Suprapubic skin (tissue), 4 donors: ENCODE measurements at places on chromosomes 7 and 10. TPM values are rescaled to one million over a fixed set of nuclear protein-coding genes. Genes with fewer than 3 reads are reported as not detected.

ASB10 gene
- total RNA-seq: not detected

GRCh38 chr7:31006857-31007256 lies 43.1 kb downstream of the GHRHR start:
- H3K27me3 ChIP-seq: peaks cover 5% of the 10 kb centered on the region
- H3K4me3 ChIP-seq: no peak overlapping the region
- no peaks in the 10 kb centered on the region for H3K4me1 ChIP-seq
- no peak for DNase-seq
- no peak overlapping the region for H3K27ac ChIP-seq

DNA sequence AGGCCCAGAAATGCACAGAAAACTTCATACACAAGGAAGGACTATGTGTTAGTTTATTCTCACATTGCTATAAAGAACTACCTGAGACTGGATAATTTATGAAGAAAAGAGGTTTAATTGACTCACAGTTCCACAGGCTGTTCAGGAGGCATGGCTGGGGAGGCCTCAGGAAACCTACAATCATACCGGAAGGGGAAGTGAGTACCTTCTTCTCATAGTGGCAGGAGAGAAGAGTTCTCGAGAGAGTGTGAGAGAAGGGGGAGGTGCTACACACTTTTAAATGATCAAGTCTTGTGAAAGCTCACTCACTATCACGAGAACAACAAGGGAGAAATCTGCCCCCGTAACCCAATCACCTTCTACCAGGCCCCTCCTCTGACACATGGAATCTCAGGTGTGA lies 16.8 kb upstream of the RAMP3 start:
- H3K4me3 ChIP-seq: no peak overlapping the region
- no peaks in the 10 kb centered on the region for H3K36me3 ChIP-seq
- H3K27ac ChIP-seq: no peak overlapping the region
- H3K4me1 ChIP-seq: no peaks in the 10 kb centered on the region
- H3K27me3 ChIP-seq: no peaks in the 10 kb centered on the region

GRCh38 chr10:88297103-88297502 lies 286.0 kb downstream of the RNLS start:
- no peak for DNase-seq
- H3K4me1 ChIP-seq: no peaks in the 10 kb centered on the region
- no peaks in the 10 kb centered on the region for H3K36me3 ChIP-seq
- no peaks in the 10 kb centered on the region for H3K27me3 ChIP-seq
- H3K4me3 ChIP-seq: no peak overlapping the region
- H3K27ac ChIP-seq: no peak overlapping the region

- H3K27me3 ChIP-seq: no peaks in the 10 kb centered on the region
- no peak for DNase-seq
- H3K4me3 ChIP-seq: no peak overlapping the region
- H3K36me3 ChIP-seq: no peaks in the 10 kb centered on the region
These were observed 87.0 kb upstream of the IGFBP3 start for GRCh38 chr7:46007990-46008643.

- no peak overlapping the region for H3K27ac ChIP-seq
- no peaks in the 10 kb centered on the region for H3K27me3 ChIP-seq
- H3K36me3 ChIP-seq: no peaks in the 10 kb centered on the region
These were observed 26.3 kb downstream of the OR9A2 start for GRCh38 chr7:143000648-143001047.

DNA sequence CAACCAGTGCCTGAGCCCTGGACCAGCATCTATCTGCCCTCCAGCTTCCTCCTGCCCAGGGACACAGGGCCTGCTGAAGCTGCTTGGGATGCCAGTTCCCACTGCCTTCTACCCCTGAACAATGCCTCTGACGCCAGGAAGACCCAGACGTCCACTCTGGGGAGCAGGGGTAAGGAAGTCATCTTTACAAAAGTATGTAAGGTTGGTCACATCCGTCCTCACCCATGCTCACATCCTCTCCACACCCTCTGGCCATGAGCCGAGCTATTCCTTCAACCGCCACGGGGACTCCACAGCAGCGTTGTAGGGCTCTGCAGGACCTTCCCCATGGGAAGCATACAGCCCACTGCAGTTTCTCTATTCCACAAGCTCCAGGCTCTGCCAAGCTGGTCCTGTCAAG lies 58.5 kb downstream of the CLRN3 start:
- DNase-seq: no peak
- no peak overlapping the region for H3K27ac ChIP-seq
- H3K27me3 ChIP-seq: peaks cover 44% of the 10 kb centered on the region
- no peaks in the 10 kb centered on the region for H3K4me1 ChIP-seq

- no peak overlapping the region for H3K4me3 ChIP-seq
- no peak for DNase-seq
- H3K27ac ChIP-seq: no peak overlapping the region
- no peaks in the 10 kb centered on the region for H3K36me3 ChIP-seq
- H3K27me3 ChIP-seq: peaks cover 25% of the 10 kb centered on the region
These were observed 112.2 kb downstream of the MYL10 start for GRCh38 chr7:101516851-101517250.
